MM.1S (cell line): ENCODE measurements at places on chromosomes 1 and 21.

GRCh38 chr21:38784458-38785266, 21.1 kb upstream of the ETS2 start:
- no peak for DNase-seq

DNA sequence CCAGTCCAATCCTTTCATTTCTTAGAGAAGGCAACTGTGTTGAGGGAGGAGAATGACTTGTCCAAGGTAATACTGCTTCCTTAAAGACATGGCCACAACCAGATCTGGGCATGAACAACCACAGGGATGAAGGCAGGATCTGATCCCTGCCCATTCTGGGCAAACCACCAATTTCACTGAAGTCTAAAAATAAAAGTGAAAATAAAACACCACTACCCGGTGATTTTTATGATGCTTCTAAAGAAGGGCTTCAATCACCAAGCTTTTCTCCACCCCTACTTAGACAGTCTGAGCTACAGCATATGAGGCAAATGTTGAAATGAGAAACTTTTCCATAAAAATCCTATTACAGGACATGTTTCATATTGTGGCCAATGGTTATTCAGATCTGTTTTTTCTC, 133.0 kb downstream of the PTPN14 start:
- DNase-seq: peak; percentile 36

- no peak for DNase-seq
Measured at GRCh38 chr21:32956061-32956656, 69.6 kb upstream of the OLIG2 start.

- DNase-seq: peak; percentile 19
Measured at GRCh38 chr1:25109531-25109951, 122.8 kb downstream of the SYF2 start.
